ELF-1 (cell line): ENCODE measurements at places on chromosomes 1 and 21.

DNA sequence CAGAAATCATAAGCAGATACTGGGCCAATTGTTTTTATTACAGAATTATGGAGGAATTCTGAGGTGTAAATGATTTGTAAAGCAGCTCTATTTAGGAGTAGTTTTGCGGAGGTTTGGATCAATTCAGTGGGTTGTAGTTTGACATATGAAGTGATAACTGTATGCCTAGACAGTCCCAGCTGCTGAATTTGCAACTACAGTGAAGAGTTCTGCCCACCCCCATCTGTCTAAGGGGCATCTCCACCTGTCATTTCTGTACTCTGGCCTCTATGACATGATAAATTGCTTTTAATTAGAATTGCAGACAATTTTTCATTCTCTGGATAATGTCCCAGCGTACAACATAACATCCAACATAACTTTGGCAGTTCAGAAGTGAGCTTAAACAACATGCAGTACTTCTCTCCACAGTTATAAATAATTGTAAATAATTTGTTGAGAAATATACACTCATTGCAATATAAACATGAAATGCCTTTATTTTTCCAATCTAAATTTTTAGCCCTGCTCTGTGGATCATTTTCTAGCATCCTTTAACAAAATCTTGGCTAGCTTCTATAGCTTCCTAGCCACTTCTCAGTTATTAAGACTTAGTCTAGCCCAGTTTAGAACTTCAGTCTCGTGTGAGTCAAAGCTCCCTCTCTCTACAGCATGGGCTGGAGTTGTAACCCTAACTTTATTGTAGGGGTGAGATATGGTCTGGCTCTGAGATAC lies 52.3 kb downstream of the PDE4B start:
- DNase-seq, result no peak

DNA sequence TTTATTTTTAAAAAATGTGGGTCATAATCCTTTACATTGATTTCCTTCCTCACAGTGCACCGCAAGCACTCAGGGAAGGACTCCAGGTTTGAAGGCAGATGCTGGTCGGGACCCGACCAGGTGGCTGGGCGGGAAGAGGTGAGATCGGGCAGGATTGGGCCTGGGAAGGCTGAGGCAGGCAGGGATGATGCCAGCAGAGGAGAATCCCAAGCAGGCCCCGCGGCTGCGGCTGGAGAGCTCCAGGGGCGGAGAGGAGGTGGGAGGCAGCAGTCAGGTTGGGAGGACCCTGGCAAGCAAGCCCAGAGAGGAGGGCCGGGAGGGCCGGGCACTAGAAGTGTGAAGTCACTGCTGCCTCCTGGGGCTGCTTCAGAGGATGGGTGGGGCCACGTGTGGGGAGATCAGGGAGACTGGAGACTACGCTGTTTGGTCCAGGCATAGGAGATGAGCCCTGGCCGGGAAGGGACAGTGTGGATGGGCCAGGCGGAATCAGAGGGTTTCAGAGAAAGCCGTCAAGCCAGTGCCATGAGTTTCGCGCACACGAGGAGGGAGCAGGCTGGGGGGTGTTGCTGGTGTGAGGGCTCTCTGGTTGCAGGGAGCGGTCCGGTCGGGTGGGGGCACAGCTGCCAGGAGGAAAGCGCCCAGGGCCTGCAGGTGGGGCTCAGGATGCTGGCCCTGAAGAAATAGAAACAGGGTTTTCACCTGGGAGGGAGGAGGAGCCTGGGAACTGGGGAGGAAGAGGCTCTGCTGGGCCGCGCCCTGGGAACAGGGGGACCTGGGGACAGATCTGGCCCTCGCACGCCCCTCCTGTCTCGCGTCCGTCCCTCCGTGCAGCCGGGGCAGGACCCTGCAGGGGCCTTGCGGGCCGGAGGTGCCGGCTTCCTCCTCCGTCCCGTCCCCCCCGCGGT lies 888 bp upstream of the COL18A1 start:
- DNase-seq, result peak; percentile 92

- no peak for DNase-seq
These were observed 80.0 kb downstream of the HUNK start for GRCh38 chr21:31952828-31953227.

GRCh38 chr1:84078108-84078841 lies 65.8 kb upstream of the PRKACB start:
- peak; percentile 51 for DNase-seq

DNA sequence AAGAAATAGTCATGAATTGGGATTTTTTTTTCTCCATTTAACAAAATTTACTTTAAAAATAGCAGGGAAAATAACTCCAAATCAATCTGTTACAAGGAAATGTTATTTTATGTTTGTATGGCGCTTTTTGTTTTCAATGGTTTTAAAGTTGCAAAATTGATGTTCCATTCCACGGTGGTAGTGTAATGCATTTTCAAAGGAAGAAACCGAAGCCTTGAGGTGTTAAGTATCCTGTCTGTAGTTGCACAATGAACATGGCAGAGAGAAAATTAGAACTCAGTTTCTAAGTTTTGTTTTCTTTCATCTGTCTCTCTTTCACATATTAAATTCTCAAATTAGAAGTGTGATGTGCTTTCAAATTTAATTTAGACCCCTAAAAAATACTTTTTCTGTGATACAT lies 841.8 kb downstream of the USP25 start:
- no peak for DNase-seq

DNA sequence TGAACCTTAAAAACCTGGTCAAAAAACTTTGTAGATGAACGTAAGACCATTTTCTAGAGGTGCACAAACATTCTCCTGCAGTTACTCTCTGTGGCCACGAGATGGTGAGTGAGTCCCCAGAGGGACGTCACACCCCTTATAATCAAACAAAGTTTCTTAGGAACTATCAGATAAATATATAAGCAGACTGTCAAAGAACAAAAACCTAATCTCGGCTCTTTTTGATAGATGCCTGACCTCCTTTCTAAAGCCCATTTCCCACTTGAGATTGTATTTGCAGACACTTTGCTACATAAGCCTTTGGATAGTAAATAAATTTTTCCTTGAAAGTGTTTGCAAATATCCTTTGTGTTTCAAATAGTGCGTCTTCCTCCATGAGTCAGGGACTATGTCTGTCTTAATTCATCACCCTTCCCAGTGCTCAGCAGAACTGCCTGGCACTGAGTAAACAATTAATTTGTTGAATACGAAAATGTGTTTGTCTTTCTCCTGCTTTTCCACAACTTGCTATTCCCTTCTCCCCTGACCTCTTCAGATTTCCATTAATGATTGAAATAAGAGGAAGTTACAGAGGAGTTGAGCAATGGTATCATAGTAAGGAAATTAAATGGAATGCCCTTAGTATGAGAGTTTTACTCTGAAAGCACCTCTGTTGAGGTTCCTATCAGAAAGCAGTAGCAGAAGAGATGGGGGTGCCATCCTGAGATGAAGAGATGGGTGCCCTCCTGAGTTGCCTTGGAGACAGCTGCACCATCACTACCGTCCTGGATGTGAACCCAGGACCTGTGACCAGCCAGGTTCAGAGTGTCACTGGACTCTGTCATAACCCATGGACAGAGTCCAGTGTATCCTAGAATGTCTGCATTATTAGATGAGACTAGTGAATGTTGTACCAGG lies 57.8 kb upstream of the RAVER2 start:
- peak; percentile 23 for DNase-seq

DNA sequence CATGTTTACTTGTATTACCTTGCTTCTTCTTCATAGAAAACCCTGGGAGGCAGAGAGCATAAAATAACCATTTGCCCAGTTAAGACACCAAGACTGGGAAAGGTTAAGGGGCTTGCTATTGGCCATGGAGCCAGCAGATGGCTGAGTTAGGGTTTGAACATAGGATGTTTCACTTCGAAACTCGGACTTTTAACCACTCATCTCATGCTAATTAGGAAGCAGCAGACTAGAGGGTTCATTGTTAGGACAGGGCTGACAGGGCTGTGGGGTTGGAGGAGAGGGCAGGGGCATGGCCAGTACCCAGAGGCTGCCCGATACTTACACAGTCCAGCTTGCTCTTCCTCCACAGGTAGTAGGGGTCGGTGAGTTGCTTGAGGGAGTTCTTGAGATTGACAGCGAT lies 17.0 kb downstream of the SLC26A9 start:
- no peak for DNase-seq

DNA sequence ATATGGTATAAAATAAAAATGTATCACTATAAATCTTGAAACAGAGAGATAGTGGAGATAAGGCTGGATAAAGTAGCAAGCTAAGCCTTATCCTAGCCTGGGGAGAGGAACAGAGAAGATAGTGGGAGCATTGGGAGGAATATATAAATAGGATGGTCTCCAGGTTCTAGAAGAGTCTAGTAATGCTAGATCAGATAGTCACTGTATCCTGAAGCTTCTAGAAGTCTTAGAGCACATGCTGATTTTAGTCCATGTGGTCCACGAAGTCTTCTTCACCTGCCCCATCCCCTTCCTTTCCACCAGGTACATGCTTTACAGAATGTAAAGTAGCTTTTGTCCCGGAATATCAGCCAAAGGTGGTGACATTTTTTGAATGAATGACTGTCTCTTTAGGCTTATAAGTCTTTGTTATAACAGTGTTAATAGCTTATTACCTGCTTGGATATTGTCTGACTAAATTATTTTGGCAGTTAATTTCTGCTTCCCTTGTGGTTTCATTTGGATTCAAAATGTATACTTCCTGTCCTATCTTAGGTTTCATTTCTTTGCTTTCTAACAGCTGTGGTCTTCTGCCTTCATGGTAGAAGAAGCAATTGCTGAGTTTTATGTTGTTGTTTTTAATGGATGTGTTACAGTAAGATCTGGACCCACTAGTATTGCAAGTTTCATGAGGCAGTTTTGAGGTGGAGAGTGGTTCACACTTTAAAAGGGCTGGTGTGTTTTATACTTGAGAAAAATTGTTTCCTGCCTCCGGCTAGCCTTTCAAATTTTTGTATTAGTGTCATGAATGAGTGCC lies 5.9 kb downstream of the SMG7 start:
- no peak for DNase-seq

- peak; percentile 59 for DNase-seq
These were observed at the start of gene DDAH1 for GRCh38 chr1:85465099-85465785. Gene DDAH1 (minus strand): TSS chr1:85465159. CDS start chr1:85465045, 114 bp downstream.

DNA sequence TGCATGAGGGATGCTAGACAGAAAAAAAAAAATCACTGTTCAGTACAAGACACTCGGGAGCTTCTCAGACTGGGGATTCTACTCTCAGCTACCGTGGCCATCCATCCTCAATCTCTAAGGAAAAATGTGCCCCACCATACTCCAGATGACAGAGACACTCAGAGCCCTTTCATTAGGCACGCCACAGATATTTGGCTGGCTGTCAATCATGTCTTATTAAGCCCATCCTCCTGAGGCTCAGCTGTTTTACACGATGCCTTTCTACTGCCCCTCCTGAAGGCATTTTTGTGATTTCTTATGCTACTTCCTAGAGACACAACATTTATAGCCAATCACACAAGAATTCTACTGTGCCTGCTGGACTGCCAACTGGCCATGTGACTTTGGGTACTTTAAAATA lies 92.9 kb downstream of the KIF14 start:
- DNase-seq, result no peak

DNA sequence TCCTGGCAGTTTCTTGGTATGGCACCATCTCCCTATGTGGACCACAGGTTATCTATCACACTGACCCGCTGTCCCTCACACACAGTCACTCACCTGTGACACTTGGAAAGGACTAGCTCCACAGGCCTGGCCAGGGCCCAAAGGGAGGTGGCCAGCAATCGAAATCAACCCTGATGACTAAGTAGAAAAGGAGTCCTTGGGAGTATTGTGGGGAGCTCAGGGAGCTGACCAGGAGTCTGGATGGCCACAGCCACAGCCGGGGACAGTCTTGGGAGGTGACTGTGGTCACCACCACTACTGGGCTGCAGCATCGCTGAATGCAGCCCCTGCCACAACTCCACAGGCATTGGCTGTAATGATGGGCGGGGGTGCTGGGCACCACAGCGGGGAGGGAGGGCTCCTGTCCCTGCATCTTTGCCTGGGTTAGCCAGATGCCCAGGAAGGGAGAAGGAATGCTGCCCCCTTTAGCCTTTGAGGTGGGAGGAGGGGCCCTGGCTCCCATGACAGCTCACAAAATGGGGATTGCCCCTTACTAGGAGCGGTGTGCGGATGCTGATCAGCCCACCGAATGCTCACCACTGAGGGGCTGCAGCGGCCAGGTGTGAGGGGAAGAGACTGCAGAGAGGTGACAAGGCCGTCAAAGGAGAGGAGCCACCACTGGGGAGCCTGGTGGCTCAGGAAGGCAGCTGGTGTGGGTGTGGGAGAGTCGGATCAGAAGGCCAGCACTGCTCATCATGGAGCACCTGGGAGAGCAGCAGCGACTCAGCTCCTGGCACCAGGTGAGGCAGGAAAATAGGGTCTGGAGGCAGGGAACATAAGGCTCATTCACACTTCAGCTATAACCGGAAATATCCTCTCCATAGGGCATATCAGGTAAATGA lies 61.3 kb downstream of the H3-3A start:
- DNase-seq, result peak; percentile 7

DNA sequence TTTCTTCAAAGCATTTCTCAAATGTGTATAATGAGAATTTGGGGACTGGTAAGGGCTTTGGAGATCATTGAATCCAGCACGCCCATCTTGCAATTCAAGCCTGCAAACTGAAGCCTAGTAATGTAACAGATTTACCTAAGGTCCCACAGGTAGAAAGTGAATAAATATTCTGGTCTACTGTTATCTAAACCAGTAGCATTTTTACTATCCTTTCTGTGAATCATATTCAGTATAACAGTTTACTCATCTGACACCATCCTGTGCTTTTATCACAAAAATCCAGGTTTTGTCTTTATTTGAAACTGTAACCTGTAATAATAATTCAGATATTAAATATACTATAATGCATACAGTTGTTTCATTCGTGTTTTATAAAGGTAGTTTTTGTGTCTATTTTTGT lies 17.4 kb downstream of the KCNA3 start:
- DNase-seq, result no peak

DNA sequence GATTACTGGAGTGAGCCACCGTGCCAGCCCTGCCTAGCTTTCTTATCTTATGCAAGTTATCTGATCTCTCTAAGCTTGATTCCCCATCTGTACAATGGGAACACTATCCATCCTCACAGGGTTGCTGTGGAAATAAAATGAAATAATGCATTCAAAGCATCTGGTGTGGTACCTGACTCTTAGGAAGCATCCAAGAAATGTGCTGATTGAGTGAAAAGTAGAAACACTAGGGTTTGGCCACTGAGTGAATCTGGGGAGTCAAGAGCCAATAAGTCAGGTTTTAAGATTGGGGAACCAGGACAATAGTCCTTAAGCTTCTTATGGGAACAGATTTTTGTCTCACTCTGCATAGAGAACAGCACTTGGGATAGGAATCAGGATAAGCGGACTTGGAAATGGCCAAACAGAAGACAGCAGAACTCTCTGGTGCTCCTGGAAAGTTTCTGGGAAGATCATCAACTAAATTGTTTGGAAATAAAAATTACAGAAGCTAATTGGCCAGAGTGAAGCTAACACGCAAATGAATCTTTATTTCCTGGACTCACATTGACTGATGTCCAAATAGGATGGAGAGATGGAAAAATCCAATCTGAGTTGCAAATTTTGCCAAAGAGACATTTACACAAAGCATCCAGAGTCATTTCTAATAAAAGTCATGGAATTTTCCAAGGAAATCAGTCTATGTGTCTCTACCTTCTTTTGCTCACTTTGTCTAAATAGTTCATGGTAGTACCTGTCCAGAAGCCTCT lies 3.3 kb downstream of the PAFAH2 start:
- DNase-seq, result no peak
